Activated naive CD4-positive, alpha-beta T cell treated with anti-CD3 and anti-CD28 coated beads, Interleukin-2, amount 50 U/mL, for 16 hours (primary cell): ENCODE measurements at places on chromosomes 12 and 14.
A peak's percentile ranks its signal among the peaks of the same experiment; 100 is the strongest.

DNA sequence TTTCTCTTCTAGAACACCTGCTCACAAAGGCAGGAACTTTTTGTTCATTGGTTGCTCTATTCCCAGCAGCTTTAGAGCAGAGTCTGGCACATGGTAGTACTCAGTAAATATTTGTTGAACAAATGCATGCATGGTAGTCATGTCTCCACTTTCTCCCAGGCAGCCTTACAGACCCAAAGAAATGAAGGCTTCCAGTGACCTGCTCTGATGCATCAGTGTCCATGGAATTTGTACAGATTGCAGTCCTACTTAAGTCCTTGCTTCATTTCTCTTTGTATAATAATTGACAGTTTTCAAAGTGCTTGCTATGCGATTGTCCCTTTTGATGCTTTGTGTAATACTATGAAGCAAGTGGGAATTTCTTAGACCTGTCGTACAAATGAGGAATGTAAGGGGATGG is 119.6 kb downstream of the DERA start:
- no peak for DNase-seq

GRCh38 chr14:53983112-53983511 is 26.5 kb upstream of the BMP4 start:
- DNase-seq, result no peak

- no peak for DNase-seq
Measured at GRCh38 chr12:12872139-12872933, 19.0 kb upstream of the GPRC5A start.

GRCh38 chr14:70622111-70622712 is 19.5 kb upstream of the TTC9 start:
- peak; percentile 50 for DNase-seq

GRCh38 chr12:119012179-119012578 is 30.8 kb downstream of the SRRM4 start:
- no peak for DNase-seq

- DNase-seq, result no peak
Measured at GRCh38 chr12:76259106-76259505, 89.1 kb downstream of the BBS10 start.

DNA sequence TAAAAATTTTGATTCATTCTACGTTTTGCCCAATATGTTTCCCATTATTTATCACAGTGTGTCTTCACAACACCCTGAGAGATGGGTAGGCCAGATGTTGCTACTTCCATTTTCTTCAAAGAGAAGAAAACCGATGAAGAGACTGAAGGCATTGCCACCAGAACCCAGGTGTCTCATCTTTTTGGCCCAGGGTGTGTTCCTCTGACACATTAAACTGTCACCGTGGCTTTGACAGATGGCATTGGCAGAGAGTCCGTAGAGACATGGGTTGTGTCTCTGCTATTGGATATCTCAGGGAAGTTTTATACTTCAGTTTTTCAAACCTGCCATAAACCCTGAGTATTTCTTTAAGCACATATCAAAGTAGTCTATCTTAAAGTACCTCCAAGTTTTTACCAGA is 11.3 kb upstream of the NUDT4 start:
- no peak for DNase-seq

DNA sequence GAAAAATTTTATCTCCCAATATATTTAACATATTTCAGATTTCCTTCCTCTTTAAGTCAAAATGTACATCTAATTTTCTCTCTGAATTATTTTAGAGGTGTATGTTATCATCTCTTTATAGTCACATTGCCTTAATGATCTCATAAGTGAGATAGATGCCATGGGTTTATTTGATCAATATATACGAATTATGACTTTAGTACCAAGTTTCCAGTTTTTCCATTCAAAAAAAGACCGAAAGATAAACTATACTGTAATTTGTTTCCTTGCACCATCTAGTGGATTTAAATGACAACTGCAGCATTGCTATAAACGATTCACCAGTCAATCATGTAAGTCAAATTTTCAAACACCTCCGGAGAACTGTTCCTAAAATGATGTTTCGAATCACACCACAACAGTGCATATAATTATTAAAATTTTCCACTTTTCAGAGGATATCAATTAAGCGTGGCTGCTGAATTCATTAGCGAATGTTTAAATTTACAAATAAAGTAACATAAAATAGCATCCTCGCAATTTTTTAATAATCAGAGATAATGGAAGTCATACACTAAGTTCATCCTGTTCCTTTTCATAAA is 419 bp upstream of the ATXN7L3B start:
- DNase-seq, result no peak

DNA sequence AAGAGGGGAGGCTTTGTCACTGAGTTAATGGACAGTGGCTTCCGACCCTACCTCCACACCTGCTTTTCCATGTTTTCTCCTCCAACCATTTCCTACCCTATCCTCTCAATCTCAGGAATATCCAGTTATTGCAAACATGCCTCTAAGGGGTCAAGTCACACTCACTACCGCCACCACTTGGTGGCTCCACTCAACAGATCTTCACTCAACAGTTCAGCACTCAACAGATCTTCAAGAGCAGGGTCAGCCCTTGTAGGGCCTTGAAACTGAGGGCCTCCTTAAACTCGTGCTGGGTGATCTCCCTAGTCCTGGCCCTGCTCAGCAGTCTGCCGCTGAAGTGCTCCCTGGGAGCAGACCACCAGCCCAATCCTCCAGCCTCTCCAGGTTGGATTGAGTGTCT is 14.2 kb downstream of the ZNF641 start:
- no peak for DNase-seq

GRCh38 chr14:54686871-54687749 is 120.2 kb downstream of the SAMD4A start:
- no peak for DNase-seq
